ENCODE measurements at places on chromosomes 2 and 18.

- no peak for DNase-seq
Observed at GRCh38 chr18:6294148-6294784, 120.4 kb downstream of the L3MBTL4 start.

DNA sequence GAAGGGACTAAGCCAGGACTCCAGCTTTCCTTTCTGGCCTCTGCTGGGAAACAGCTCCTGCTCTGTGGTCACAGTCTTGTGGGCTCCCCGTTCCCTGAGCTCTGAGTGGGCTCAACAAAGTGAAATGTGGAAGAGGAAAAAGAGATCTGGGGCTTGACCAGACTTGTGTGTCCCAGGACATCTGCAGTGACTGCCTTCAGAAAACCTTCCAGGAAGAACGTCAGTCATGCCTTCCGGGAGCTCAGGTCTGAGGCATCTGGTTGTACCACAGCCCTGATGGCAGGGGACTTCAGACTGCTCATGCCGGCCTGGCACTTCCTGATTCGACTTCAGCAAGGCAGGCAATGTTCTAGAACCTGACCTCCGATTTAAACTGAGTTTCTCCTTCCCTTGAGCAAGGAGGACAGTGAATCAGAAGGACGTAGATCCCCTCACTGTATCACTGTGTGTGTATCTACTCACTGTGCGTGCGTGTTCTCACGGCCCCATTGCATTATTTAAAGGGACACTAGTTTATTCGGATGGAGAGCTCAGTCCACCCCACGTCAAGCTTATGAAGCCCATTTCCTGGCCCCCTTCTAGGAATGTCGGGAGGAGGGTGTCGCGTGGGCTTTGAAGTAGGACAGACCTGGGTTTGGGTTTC, 548 bp upstream of the FBLN7 start:
- DNase-seq = no peak

DNA sequence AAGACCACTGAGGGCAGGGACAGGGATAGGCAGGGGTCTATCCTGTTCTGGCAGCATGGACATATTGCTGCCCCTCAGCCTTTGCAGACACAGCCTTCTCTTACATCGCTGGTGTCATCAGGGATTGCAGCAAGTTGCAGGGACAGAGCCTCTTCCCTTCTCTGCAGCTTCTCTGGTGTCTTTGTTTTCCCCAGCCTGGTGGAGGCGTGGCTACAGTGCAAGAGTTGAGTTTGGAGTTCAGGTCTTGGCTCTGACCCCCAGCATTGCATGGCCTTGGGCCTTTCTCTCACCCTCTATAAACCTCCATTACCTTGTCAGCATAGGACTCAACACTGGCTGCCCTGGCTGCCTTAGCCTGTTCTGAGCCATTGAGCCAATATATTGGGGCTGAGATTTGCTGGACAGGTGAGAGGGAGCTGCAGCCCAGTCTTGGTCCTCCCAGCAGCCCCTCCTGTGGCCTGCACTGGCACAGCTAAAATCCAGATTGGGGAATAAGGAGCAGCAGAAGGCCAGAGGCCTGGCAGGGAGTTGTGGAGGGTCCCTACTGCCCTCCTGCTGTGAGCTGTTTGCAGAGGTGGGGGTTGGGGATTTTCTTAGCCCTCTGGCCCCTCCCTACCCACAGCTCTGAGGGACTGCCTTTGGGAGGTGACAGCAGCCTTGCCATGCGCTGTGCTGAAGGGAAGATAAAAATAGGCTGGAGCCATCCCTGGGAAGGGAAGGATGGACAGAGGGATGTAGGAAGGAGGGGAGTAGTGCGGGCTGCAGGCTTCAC, 22.8 kb downstream of the EHD3 start:
- DNase-seq = no peak

DNA sequence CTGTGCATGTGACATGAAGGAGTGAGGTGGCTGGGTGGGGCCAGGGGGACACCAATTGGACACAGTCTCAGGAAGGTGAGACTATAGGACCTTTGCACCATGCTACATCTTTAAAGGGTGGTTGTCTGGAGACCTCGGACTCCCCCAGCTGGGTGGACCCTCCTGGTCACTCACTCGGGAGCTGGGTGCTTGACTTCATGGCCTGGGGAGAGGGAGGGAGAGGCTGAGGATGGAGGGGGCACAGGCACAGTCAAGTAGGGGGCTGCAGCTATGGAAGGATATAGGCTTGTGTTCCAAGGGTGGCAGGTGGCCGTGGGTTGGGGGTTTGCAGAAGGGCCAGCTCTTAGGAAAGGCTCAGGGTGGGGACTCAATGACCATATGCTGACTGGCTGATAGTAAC, 7.1 kb upstream of the CELF4 start:
- DNase-seq = no peak

- DNase-seq = no peak
Observed at GRCh38 chr2:218257390-218257981, 3.3 kb upstream of the GPBAR1 start.

DNA sequence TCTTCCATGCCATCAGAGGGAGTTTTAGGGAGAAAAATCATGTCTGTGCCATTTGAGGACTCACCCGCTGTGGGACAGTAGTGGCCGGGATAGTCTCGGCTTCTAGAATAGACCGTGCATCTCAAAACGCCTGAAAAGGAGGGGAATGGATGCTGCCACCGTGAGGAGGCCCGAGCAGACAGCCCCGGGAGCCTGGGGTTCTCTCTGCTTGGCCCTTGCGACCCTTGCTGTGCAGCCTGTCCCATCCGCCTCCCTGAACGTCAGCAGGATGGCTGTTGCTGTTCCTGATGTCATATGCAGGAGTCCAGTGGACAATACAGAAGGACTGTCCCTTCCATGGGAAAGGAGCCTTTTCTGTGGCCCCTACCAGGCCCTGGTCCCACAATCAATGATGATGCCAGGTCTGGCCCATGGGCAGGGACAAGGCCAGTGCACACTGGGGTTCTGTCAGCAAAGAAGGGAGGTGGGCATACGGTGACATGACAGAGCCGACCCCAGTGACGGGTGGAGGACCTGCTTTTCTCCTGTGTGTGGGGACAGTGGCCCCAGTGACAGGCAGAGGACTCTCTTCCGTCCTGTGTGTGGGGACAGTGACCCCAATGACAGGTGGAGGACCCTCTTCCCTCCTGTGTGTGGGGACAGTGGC, 58.8 kb downstream of the ACKR3 start:
- DNase-seq = no peak

DNA sequence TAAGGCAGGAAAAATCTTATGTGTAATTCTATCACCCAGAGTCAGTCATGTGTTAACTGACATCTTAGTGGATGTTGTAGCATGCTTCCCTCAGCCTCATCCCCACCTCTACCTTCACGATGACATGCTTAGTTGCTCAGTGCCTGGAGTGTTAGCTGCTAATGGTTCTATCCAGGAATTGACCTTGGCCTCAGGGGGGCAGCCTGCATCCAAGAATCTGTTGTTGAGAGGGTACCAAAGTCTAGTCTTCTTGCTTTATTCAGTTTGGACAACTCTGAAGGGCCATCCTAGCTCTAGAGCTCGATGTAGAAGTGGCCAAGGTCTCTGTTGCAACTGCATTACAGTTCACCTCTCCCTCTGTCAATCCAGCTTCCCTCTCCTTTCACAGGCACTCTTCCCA, 61.2 kb downstream of the ACYP2 start:
- DNase-seq = no peak

DNA sequence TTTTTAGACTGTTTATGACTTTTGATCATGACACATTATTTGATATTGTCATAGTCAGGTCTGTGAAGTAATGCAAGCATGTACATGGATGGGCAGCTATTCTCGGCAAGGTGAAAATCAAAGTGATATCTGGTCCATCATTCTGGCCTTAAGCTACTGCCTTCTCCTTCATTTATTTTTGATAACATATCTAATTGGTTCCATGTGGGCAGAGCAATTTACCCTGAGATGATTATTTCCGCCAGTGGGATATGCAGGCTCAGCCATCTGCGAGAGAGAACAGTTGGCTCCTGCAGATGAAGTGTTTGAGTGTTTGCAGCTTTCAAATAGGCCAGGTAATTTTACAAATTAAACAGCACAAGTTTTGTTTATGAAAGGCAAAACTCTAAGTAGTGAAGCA, 116.4 kb downstream of the LYPD6 start:
- DNase-seq = no peak

- DNase-seq = no peak
Observed at GRCh38 chr2:104487366-104487765, 366.5 kb upstream of the POU3F3 start.

GRCh38 chr2:142180820-142181533, 50.2 kb upstream of the LRP1B start:
- DNase-seq = peak; percentile 3

- DNase-seq = no peak
Observed at GRCh38 chr18:44712025-44712424, 31.3 kb downstream of the SETBP1 start.

GRCh38 chr2:48749291-48750127, 6.0 kb downstream of the LHCGR start:
- DNase-seq = no peak

DNA sequence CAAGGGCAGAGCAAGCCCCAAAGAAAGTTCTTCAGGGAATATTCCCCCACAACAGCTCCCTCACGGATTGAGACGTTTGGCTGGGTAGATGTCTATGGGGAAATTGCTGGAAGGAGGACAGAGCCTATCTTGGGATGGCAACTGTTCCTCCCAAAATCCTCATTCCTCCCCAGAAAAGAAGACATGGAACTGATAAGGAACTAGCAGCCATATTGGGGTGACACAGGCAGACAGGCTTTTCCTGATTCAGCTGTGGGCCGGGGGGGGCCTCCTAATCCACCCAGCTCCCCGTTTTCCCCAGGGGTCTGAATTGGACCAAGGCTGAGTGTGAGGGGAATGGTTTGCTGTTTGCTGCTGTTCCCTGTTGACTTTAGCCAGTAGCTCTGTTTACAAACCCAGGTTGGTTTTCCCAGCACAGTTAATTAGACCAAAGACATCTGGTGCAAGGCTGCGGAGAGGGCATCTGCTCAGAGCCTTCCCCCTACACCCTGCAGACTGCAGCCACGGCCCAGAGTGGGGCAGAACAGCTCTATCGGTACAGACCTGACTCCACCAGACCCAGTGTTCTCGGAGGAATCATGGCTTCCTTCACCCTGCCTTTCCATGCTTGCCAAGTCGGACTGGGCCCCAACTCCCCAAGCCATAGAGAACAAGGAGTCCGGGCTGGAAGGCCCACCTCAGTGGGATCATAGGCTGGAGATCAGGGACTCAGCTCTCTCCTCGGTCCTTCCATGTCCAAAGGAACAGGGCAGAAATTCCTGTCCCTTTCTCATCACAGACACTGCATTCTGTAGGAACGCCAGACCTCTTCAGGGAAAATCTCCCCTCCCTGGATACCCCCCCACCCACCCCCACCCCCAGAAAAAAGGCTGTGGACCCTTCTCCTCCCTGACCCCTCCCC, 1.7 kb upstream of the PKDCC start:
- no peak for DNase-seq

GRCh38 chr18:74895686-74896085, 298.0 kb downstream of the ZNF407 start:
- no peak for DNase-seq

DNA sequence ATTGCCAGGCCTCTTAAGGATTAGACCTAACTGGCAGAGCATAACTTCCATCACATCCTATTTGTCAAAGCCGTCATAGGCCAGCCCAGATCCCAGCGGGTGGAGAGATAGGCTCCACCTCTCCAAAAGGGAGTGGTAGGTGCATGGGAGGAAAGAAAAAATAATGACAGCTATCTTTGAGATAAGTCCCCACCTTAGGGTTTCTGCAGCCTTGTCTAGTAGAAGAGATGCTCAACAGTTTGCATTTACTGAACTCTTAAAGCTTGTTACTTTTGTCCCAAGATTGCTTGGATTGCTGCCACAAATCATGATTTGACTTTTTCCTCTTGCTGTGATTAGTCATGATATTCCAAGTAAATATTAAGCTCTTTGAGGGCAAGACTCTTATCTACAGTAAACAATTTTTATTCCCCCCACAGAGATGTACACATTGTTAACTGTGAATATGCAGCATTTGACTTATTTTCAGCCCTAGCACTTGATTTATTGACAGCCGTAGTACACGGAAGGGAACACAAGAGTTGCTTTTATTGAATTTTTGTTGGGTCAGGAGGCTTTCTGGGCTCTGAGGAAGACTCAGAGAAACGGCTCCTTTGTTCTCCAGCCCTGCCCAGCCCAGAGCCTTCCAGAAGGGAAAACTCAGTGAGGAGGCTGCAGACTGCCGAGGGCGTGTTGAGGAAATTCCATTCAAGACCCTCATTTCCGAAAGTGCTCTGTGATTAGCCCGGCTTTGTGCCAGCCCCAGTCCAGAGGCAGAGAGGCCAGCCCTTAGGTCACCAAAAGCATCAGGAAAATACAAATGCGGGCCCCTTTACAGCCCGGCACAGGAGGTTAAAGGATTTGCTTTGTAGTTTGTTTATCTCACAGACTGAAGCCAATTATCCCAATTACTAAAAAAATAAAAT, 75.5 kb upstream of the ZNF532 start:
- no peak for DNase-seq

DNA sequence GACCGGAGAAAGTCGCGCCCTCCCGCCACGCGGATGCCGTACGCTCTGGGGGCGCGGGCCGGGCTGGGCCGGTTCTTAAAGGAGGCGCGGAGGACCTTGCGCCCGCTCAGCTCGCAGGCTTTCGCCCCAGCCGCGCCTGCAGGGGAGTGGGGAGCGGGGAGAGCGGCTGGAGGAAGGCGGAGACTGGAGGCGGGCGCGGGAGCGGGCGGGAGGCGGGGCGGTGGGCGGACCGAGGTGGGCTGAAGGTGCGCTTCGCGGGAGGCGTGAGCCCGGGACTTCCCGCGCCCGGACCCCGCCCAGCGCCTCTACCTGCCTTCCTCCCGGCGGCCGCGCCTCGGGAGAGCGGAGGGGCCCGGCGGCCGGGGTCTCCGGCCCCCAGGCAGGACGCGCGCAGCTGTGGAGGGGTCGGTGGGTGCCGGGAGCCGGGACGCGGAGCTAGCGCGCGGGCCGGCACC, at the start of gene ADRA2B:
Gene ADRA2B (minus strand): TSS at position 148 of the 455 bp plus-strand sequence. CDS start 422 bp downstream, outside the sequence.
- peak; percentile 71 for DNase-seq

DNA sequence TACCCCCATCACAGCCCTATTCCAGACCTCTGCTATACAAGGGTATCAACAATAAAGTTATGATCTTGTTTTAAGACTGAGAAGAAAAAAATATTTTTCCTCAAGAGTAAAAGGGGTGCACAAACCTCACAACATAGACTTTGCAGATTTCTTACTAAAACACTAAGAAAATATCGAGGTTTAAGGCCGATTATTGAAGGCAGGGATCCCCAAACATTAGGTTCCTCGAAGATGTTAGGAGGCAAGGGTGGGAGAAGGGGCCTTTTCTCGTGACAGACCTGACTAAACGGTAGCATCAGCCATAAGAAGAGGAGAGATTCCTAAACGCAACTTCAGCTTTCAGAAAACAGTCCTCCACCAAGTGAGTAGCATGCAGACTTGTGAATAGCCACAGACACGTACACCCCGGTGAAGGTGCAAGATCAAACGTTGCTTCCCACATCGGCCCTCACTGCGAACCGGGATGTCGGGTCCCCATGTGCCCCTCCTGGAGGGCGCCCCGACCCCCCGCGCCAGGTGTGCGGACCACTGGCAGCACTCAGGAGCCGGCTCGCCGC, 678 bp downstream of the PIAS2 start:
- peak; percentile 23 for DNase-seq

DNA sequence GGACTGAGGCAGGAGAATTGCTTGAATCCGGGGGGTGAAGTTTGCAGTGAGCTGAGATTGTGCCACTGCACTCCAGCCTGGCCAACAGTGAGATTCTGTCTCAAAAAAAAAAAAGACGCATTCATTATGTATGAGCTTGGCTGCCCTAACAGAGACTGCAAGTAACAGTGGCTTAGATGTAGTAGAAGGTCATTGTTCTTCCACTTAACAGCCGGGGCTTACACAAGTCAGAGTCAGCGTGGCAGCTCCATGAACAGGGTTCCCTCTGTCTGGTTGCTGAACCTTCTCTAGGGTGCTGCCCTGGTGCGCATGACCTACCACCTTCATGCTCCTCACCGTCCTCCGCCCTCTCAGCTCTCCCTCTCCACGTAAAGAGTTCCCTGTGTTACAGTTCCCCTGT, 49.1 kb upstream of the IGFBP2 start:
- no peak for DNase-seq
